ENCODE measurements at places on chromosomes 2 and 18.

DNA sequence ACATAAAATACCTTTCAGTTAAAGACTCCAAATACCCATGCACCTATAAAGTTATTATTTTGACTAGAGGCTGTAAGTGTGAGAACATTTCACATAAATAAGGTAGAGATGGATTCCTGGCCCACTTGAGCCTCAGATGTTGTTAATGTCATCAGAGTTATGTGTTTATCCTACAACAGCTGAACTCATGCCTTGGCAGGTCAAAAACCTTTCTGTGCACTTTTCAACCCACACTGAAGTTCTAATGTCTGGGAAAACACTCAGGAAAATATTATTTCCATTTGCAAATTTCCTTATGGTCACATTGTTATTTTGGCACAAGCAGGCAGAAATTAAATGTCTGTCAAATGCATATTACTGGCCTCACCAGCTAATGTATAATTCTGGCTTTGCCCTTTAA is 209.2 kb downstream of the LNPK start:
- DNase-seq: no peak

GRCh38 chr18:45998244-45998643 is 31.1 kb upstream of the EPG5 start:
- DNase-seq: no peak

- no peak for DNase-seq
These were observed 36.5 kb downstream of the ROCK2 start for GRCh38 chr2:11307764-11308415.

- DNase-seq: no peak
These were observed at the start of gene APCDD1 for GRCh38 chr18:10453806-10454680. Gene APCDD1, plus strand, starts transcription at chr18:10454635. Its CDS starts 347 bp downstream, at chr18:10454982.

DNA sequence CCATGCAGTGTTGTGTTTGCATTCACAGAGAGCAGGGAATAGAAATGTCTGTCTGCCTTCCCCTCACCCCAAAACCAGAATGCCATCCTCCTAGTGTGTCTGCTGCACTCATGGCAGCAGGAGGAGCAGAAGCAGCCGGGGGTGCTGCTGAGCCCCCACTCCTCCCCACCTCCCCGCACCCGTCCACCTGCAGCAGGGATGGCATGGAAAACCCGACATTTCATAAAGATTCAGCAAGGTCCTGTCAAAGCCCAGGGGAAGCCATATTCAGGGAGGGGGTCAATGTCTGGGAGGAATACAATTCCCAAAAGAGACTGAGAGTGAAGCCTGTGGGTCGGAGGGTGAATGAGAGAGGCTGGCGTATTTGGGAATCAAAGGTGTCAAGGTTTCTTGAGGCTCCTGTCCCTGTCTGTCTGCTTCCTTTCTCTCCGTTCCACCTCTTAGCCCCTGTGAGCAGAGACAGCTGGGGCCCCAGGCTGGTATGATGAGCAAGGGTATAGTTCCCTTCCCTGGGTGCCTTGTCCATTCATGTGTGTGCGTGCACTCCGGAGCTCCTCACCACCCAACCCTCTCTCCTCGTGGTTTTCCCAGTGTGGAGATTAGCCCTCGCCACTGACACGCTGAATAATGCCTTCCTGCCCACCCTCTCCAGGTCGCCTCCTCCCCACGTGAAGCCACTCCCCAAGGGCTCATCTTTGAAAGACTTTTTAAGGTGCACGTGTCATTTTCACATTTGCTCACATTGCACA is 133.5 kb upstream of the ZNF236 start:
- no peak for DNase-seq

DNA sequence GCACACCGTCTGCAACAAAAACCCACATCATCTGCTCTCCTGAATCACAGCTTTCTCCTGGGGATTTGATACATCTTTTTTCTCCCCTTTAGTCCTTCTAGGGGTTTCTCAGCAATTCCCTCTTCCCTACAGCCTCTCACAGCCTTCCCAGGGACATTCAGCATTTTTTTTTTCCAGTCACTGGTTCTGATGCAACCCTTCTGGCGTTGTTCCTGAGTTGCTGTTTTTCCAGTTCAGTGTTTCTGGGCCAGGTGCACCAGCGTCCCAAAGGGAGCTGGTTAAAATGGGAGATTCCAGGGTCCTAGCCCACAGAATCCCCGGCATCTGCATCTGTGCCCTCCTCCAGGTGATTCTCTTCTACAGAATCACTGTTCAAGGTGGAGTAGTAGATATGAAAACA is 36.1 kb downstream of the ADCY3 start:
- DNase-seq: no peak

DNA sequence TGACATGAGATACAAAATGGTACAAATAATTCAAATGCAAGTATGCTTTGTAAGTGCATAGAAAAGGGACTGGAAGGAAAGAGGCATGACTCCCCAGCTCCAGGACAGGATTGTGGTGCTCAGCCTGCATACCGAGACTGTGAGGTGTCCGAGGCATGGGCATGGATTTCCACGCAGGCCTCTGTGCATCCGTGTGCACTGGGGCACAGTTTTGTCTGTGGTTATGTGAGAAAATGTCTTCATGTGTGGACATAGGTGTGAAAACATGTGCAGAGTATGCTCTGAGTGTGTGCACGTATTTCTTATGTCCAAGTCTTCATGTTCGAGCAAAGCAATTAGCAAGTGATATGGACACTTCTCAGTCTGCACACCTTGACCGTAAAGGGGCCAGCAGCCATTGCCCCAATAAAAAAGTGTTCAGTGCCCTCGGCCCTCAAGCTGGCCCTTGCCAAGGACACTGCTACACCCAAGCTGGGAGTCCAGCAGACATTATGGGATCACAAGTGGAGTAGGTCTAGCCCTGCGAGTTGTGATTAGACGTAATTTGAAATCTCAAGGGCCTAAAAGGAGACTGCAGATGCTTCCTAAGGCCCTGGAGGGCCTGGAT is 120.7 kb downstream of the CYP26B1 start:
- DNase-seq: no peak

DNA sequence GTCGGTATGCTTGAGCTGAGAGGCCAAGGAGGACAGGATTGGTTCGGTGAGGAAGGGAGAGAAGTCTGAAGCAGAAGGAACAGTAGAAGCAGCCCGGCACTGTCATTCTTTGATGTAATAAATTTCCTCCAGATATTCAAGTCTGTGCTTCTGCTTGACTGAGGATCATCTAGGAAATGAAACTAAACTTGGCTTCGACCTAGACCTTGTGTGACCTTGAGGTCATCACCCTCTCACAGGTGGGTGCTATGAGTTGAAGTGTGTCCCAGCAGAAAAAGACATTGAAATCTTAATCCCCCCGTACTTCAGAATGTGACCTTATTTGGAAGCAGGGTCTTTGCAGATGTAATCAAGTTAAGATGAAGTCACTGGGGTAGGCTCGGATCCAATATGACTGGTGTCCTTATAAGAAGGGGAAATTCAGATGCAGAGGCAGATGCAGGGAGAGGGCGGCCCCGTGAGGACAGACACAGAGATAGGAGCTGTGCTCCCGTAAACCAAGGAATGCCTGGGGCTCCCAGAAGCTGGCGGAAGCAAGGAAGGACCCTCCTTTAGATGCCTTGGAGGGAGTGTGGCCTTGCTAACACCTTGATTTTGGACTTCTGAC is 49.0 kb downstream of the PRKCE start:
- no peak for DNase-seq

GRCh38 chr2:96264656-96265348 is 995 bp downstream of the TMEM127 start:
- no peak for DNase-seq
